ENCODE measurements at places on chromosomes 3 and 15. TPM values are rescaled to one million over a fixed set of nuclear protein-coding genes. Genes with fewer than 3 reads are reported as not detected.

DNA sequence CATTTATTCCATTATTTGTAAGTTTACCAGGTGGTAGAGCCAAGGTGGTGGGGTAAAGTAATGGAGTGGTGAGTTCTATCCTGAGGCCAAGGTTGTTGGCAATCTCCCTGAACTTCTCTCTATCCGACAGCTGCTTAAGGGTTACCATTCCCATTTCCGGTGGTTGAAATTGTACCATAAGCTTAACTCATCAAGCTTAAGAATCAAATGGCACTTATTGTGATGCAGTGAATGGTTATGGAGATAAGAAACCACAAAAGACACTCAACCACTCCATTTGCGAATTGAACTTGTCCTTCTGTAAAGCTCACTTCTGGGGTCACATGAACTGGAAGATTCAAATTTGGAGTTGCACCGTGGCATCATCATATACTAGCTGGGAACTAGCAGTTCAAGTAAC, 287.4 kb upstream of the SLCO3A1 start:
- no peak for DNase-seq

The ZIC4 gene
- total RNA-seq, result not detected

GRCh38 chr3:127212711-127213110, 19.8 kb downstream of the PRR23E start:
- DNase-seq, result no peak

- DNase-seq, result no peak
Observed at GRCh38 chr15:68640791-68641331, 62.1 kb downstream of the CORO2B start.

GRCh38 chr3:110816008-110816407, 255.6 kb upstream of the NECTIN3 start:
- DNase-seq, result no peak

GRCh38 chr3:124246949-124247348, 255.0 kb upstream of the ROPN1 start:
- no peak for DNase-seq
